ENCODE measurements at places on chromosomes 5 and 9.

- DNase-seq, result no peak
These were observed 203.4 kb downstream of the SYK start for GRCh38 chr9:91004992-91005391.

DNA sequence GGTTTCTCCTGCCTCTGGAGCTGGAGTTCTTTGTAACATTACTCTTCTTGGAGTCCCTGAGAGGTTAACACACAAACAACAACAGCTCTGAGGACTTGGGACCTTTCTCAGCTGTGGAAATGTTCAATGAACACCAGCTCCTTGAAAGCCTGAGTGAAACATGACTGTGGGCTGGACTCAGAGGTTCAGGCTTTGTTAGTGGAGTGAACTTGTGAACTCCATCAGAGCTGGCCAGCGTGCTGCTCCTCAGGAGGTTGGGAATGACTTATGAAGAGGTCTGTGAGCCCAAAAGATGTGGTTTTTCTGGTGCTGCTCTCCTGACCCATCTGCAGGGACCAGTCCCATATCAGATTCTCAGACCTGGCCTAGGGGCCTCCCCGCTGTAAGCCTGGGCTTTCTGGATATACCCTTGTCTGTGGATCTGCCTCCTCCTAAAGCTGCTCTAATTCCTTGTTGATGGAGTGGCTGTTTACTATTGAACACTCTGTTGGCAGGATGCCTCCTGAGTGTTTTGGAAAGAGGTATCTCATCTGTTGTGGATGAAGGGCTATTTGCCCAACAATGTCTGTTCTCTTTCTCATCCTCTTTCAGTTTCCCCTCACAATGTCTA, 170.0 kb upstream of the GDNF start:
- DNase-seq, result no peak

DNA sequence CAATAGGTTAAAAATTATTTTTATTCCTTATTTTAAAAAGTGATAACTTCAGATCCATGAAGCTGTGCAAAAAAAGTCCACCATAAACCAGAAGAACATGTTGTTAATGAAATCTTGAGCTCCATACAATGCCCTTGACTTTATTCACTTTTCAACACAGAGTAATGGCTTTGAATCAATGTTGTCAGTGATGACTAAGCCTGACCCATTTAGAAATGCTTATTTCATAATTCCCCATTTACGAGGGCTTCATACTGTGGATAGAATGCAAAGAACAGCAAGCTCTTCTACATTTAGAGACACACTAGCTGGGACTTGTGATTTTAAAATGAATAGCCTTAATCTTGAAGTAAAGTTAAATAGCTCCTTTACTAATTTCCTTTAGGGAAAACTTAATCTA, 25.7 kb upstream of the IL9 start:
- no peak for DNase-seq

DNA sequence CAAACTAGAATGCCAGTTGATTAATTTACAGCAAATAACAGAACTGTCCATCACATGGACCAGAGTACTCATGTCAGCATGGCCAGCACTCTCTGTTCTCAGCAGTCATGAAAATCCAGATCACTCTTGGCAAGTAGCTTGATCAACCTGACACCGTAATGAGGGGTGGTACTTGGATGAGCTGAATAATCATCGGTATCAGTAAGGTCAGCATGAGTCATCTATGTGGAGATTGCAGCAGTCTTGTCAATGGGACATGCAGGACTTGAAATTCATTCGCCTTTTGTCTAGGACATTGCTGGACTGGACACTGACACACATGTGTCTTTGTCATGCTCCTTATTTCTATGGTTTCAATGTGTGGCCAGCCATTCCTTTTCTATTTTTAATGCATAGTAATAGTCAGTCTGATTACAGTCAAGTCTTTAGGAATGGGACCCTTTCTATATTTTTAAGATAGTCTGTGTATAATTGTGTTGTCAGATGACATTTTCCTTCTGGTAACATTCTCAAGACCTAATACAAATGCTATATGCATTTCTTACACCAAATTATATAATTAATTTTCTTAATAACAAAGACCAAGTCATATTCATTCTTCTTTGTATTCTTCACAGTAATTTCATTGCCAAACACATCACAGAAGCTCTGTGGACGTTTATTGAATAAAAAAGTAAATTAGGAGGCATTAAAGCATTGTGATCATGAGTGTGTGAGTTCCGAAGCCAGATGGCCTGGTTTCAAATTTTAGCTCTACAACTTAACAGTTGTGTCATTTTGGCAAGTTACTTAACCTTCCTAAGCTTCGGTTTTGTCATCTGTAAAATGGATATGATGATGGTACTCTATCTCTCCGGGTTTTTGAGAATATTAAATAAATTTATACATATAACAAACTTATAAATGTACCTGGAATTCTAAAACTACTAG, 57.4 kb downstream of the ADAMTSL1 start:
- no peak for DNase-seq

DNA sequence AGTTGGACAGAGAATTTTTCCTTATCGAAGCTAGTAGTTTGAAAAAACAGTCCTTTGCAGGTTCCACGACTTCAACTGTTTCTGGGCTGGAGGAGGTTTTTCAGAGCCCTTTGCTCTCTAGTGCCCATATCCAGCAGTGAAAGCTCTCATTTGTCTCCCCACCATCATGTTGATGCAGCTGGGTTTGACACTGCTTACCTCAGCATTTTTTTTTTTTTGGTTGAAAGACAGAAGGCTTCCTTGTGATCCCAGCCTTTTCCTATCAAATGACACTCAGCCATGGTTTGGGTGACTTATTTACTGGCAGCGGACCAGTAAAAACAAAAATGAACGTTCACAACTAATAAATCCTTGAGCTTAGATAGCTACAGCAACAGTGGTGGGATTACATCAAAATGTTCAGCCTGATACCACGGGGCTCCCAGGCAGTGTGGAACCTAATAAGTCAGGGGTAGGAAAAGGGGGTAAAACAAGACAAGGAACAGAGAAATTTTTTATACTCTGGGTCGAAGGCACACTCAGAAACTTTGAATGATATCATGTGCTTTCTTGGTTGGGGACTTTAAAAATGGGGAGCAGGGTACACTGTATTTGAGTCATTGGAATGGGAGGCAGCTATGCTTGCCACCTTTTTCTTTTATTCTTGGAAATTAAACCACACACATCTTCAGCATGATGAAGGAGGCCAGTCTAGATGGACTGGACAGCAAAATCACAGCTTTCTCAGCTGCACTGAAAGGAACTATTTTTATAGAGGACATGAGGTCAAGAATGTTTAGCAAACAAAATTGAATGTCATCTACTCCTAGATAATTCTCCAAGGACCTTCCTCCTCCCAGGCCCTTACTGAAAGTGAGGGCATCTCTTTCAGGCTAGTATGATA, 308.9 kb upstream of the MPDZ start:
- no peak for DNase-seq

DNA sequence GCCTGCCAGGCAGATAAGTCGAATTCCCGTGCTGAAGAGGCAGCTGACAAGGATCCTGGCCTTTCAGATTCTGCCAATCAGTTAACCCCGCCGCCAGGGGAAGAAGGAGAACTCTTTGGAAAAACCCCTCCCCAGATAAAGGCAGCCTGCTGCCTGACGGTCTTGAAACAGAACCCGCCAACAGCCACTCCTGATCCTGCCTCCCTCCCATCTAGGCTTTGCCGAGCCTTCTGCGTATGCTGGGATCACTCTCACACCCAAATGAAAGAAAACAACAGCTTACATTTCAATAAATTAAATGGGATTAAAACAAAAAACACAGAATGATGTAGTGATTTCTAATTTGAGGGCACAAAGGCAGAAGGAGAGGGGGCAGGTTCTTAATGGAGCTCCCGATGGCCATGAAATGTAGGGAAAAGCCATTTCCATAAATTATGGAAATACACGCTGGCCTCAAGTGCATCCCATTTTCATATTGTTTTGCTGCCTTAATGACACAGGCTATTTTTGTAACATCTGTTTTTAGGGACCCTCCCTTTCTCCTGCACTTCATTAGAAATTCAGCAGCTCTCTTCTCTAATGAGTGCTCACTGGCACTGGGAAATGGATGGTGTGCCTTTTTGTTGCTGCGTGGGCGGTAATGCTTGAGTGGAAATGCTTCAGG, 319.1 kb downstream of the MED10 start:
- DNase-seq, result no peak

GRCh38 chr5:139650031-139650688, 2.0 kb downstream of the CXXC5 start:
- peak; percentile 71 for DNase-seq

GRCh38 chr5:109455598-109456096, 45.9 kb upstream of the PJA2 start:
- DNase-seq, result no peak

- DNase-seq, result no peak
These were observed 24.0 kb downstream of the ADAMTSL2 start for GRCh38 chr9:133558191-133559126.

DNA sequence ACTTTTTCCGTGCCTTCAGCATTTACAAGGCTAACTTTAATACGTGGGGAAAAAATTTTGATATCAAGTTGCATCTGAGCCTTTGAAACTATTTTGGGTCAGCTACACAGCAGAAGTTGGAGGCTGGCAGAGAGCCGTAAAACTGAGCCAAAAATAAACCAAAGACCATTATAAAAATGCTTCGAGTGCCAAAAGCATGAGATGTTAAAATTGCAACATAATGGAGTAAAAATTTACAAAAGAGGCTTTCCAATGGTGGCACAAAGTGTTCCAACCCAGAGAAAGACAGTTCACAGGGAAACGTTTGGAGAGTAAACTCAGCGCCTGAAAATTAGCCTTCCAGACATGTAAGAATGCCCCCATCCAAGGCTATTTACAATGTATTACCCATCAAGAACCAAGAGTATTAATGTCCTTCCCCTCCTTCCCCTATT, 190.3 kb downstream of the TLE1 start:
- no peak for DNase-seq

DNA sequence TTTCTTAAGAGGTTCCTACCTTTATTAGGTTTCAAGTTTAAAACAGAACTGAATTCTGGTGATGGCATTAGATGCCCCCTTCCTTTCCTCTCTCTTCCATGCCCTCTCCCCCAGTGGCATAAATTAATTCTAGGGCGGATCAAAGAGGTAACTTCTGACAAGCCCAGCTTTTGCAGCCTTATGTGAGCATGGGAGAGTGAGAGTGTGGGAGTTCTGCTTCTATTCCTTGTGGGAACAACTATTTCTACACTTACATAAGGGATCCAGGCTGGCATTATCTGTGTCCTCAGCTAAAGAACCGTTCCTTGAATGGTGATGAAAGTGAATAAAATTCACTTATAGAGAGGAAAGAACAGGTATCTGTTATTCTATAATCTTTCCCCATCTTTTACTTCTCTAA, 437.6 kb downstream of the KIF4B start:
- DNase-seq, result no peak

DNA sequence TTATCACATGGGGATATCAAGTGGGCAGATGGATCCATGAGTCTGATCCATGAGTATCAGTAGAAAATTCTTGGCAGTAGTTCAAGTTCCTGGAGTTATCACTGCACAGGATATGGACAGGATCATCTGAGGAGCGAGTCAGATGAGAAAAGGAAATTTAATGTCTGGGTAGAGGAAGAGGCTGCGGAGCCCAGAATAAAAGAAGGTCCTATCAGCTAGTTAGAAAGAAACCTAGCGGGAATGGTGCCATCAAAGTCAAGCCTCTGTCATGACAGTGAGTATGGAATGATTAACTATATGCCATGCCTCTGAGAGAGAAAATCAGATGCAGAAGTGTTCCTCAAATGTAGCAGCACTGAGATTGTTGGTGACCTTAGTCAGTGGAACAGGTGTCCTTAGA, 248.1 kb downstream of the PIK3R1 start:
- DNase-seq, result no peak

DNA sequence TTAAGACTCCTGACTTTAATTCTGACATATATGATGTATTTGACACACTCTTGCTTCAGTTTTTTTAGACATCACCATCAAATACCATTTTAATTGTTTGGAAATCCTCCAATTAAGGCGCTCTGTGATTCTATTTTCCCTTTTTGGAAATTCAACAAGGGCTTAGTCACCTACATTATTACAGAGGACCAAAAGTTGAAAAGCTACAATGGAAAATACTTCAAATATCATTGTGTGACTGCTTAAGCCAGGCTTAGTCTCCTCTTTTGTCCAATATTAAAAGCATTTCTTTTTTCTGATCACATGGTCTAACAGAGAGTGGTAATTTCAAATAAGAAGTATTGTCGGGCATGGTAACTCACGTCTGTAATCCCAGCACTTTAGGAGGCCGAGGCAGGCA, 160.3 kb downstream of the CEMIP2 start:
- DNase-seq, result no peak

- no peak for DNase-seq
These were observed 84.6 kb downstream of the VCAN start for GRCh38 chr5:83556190-83556589.

- no peak for DNase-seq
These were observed 113.0 kb downstream of the TRIM32 start for GRCh38 chr9:116800074-116800473.

DNA sequence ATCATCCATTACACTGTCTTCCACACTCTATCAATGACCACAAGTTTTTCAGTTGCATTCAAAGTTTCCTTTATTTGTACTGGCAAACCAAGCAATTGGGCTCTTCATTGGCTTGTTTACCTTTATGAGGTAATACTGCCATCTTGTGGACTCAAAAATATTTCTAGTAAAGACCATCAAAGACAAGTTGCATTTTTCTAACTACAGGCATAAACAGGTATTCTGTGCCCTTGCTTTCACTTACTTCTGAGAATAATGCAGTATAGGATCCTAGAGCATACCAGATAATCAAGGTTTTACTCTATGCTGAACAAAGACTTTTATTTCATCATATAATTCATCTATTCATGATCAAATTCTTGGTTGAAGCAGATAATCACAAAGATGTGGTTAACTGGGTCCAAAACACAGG, 173.7 kb upstream of the POU5F2 start:
- DNase-seq, result peak; percentile 51

DNA sequence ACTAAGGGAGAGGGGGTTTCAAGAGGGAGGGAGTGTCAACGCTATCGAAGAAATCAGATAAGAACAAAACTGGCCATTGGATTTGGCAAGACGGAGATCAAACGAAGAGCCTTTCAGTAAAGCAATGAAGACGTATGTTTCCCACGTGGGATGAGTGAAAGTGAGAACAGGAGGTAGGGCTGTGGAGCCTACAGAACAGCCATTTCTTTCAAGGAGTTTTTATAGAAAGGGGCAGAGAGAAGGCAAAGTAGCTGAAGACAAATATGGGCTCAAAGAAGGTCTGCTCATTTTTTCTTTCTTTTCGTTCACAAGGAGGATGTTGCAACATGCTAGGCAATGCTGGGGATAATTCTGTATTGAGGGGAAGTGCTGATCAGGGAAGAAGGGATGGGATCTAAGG, 98.3 kb downstream of the SUSD1 start:
- no peak for DNase-seq

DNA sequence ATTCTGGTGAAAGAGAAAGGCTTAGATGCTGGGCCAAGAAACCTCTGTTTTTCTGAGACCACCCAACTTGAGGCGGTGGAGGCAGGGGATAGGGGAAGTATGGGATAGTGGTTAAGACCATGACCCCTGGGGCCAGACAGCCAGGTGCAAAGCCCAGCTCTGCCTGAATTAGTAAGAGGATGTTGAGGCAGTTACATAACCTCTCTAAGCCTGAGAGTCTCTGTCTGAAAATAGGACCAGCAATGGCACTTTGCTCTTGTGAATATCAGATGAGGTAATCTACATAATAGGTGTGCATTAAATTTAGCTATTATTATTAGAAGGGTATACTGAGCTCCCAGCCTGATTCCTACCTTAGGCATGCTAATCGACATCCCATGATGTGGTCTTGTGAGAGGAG, 68.2 kb downstream of the DOCK2 start:
- DNase-seq, result peak; percentile 20
